Heart left ventricle (tissue), 16 donors: ENCODE measurements at places on chromosomes 3 and 15. TPM values are rescaled to one million over a fixed set of nuclear protein-coding genes. Genes with fewer than 3 reads are reported as not detected.
A peak's percentile ranks its signal among the peaks of the same experiment; 100 is the strongest.

- DNase-seq, result no peak
Observed at GRCh38 chr3:17980863-17981262, 238.4 kb upstream of the TBC1D5 start.

DNA sequence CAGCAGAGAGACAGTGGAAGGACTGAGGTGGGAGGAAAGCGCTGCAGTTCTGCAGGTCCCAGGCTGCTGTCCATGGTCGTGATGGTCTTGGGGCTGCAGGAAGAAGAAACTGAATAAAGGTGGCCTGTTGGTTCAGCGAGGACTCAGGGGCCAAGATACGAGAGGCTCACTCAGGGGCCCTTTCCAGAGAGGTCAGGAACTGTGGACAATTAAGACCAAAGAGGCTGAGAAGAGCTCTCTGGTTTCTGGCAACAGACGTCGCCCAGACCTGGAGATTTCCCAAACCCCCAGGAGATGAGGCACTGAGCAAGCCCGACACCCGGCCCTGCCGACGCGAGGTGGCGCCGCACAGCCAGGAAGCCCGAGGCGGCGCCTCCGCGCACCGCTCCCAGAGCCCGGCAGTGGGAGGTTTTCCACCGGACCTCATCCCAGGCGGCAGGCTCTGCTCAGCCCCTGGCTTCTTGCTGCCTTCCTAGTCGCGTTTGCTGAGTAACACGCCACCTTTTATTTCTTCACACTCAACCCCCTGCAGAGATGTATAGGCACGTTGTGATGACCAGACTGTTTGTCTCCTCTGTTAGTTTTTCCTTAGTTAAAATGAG lies 56.4 kb upstream of the ARRDC4 start:
- DNase-seq, result peak; percentile 60

DNA sequence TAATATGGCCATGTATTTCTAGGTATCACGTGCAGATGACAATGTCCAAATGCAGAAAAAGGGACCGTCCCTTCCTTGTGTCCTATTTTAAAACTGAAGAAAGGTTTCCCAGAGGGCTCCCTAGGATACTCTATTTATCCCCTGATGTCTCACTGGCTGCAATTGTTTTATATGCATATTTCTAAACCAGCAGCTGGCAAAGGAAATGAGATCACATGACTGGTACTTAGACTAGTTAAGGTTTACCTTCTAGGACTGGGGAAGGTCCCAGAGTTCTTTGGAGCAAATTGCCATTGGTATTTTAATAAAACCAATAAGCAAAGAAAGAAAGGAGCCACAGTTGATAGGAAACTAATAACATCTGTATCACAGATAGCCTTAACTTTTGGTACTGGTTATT lies 29.5 kb downstream of the GTF2E1 start:
- no peak for DNase-seq

DNA sequence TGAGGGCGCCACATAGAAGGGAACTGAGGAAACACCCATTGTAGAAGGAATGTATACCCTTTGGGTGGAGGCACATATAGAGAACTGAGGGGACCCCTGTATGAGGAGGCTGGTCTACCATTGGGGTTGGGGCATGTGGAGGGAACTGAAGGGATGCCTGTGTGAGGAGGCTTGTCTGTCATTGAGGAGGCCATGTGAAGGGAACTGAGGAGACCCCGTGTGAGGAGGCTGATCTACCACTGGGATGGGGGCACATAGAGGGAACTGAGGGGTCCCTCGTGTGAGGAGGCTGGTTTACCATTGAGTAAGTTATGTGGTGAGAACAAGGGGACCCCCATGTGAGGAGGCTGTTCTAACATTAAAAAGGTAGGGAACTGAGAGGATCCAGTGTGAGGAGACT lies 156.1 kb downstream of the FBLN2 start:
- no peak for DNase-seq

DNA sequence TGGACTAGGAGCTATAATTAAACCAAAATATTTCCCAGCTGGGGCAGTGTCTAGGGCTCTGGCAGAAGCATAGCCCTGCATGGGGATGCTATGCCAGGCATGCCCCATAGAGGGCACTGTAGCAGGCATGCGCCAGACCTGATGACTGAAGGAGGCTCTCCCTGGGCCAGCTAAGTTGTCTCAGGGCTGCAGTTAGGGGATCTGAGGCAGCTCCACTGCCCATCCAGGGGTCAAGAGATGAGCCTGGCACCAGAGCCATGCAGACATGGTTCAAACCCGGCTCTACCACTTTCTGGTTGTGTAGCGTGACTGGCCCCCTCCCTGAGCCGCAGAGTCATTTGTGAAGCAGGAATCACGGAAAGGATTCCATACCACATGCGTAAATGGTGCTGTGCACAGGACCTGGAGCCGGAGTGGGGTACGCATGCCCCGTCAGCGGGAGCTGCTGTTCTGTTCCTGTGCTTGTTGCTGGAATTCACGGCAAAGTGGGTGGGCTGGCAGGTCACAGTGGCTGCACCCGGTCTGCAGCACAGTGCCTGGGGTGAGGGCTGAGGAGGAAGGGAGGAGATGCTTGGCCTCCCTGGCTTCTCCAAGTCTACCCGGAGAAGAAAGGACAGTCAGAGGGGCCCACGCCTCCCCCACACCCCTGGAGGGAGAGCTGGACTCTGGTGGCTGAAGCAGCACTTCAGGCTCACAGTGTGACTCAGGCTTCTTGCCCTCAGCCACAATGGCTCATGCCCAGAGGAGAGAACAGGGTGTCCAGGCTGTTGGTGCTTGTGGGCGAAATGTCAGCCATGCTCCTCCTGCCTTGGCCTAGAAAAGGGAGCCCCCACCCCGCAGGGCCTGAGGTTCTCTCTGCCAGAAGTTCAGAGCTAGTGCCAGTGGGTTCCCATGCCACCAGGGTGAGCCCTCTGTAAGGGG lies 43.1 kb downstream of the DNASE1L3 start:
- DNase-seq, result peak; percentile 78

GRCh38 chr15:76163457-76164295 lies 103.9 kb downstream of the TMEM266 start:
- peak; percentile 52 for DNase-seq

DNA sequence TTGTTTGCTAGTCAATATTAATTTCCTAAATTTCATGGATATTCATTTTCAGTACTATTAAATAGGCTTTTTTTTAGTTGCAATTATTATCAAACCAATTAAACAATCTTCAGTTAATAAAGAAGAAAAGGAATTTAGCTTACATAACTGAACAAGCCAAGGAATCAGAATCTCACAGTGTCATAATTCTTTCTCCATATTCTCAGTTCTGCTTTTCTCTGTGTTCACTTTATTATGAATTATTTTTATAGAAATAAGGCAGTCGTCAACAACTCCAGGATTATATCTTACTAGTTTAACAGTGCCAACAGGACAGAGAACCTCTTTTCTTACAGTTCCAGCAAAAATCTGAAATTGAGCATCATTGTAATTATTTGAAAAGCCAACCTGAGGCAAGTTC lies 221.7 kb downstream of the CGGBP1 start:
- no peak for DNase-seq

- no peak for DNase-seq
Observed at GRCh38 chr15:100710222-100710621, 107.8 kb downstream of the ASB7 start.

The SCAMP5 gene
- total RNA-seq, result 3.4 TPM

The KCNH8 gene
- not detected for total RNA-seq

- DNase-seq, result no peak
Observed at GRCh38 chr3:44099566-44100297, 142.0 kb upstream of the TOPAZ1 start.

The RETNLB gene
- total RNA-seq, result not detected

The TMIE gene
- not detected for total RNA-seq

The ZNF710 gene
- total RNA-seq, result 8.6 TPM

The IL17RC gene
- total RNA-seq, result 30.9 TPM

DNA sequence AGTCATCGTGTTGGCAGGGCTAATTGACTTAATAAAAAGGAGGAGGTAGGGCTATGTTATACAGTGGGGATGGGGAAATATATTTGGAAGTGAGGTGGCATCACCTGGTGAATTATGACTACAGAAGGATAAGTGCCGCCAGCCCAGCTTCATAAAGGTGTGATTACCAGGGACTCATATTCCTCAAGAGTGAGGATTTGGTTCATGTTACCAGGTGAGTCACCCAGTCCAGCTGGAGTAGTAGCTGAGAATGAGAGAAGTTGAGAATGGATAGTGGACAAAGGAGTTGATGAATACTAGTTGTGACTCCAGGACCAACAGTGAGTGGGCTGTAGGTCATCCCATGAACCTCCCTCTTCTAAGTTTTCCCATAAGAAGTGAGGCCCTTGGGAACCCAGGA lies 143.0 kb upstream of the GALNT15 start:
- no peak for DNase-seq

GRCh38 chr3:37713818-37714204 lies 147.9 kb upstream of the CTDSPL start:
- DNase-seq, result no peak

DNA sequence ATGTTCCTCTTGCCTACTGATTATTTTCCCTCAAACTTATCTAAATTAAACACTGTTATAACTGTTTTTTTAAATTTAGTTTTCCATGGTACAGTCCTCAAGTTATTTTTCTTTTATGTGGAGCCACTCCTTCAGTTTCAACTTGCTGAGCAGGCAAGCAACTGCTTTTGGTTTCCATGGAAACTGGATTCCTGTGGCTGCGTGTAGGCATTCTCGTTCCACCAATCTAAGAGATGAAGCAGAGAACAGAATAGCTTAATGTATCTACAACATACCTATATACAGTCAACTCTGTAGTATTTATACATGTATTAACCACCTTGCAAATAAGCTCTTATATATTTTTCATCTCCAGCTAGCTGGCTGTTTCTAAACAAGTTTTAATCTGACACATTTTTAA lies 25.8 kb upstream of the ANXA2 start:
- no peak for DNase-seq

The HIGD2B gene
- total RNA-seq, result not detected

GRCh38 chr15:82805994-82806406 lies at the start of gene FSD2:
FSD2 (minus strand) TSS chr15:82806069; CDS start chr15:82787390, 18,679 bp downstream.
- DNase-seq, result no peak

DNA sequence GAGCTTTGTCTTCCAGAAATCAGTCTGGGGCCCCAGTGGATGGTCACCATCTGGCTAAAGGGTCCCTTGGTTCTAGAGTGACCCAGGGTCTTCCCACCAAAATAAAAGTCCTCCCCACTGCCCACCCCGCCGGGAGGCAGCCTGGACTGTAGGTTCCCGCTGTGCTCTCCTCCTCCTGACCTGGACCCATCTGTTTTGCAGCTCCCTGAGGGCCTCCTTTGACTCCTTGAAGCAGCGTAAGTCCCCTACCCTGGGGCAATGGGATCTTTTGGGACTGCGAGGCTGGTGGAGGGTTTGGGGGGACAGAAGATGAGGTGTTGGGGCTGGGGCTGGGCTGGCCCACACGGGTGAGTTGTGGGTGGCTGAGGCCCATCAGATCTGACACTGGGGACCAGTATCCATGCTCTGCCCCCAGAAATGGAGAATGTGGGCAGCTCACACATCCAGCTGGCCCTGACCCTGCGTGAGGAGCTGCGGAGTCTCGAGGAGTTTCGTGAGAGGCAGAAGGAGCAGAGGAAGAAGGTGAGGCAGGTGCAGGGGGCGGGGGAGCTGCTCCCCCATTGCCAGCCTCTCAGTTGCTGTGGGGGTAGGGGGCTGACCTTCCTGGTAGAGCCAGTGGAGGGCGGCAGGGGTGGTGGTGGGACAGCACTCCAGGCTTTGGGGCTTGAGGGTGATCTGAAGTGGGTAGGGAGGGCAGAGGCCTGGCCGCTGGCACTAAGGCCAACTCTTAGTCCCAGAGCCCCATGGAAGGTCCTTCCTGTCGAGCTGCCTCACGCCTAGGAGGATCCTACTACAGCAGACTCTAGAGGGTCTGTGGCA lies 30.4 kb downstream of the PSTPIP1 start:
- DNase-seq, result peak; percentile 14

GRCh38 chr3:129594409-129594808 lies 12.1 kb downstream of the PLXND1 start:
- DNase-seq, result no peak

GRCh38 chr3:122660297-122660974 lies 20.2 kb upstream of the PARP14 start:
- DNase-seq, result no peak

DNA sequence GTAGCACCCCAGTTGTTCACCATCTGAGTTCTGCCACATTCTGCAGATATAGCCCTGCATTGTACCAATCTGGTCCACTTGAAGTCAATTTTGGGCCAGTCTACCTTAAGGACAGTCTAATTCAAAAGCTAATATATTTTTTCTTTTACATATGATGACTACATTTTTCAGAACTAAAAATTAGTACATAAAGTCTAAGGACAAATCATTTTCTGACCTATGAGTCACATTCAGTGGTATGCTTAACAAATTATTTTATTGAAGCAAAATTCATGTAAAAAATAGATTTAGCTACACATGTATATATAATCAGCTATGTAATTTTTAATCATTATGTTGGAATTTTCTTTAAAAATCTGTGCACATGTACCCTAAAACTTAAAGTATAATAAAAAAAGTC lies 52.1 kb upstream of the IL12A start:
- DNase-seq, result no peak

DNA sequence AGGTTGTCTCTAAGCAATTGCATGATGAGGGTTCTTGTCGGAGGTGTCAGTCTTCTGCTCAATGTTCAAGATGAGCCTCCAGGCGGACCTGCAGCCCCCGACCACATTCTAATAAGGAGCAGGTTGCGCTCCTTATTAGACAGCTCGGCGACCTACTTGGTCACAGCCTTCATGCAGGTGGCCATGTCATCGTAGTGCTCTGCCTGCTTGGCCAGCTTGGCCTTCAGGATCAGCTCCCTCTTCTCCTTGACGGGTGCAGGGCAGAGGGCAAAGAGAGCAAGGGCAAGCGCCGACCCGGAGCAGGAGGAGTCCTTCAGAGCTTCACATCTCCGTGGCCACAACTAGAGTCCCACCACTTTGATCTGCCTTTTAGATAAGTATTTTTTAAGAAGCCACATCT lies 113.5 kb downstream of the RASA2 start:
- DNase-seq, result no peak

- DNase-seq, result no peak
Observed at GRCh38 chr15:51625236-51625635, 2.7 kb upstream of the DMXL2 start.

- no peak for DNase-seq
Observed at GRCh38 chr3:120432150-120432860, 18.5 kb downstream of the FSTL1 start.

DNA sequence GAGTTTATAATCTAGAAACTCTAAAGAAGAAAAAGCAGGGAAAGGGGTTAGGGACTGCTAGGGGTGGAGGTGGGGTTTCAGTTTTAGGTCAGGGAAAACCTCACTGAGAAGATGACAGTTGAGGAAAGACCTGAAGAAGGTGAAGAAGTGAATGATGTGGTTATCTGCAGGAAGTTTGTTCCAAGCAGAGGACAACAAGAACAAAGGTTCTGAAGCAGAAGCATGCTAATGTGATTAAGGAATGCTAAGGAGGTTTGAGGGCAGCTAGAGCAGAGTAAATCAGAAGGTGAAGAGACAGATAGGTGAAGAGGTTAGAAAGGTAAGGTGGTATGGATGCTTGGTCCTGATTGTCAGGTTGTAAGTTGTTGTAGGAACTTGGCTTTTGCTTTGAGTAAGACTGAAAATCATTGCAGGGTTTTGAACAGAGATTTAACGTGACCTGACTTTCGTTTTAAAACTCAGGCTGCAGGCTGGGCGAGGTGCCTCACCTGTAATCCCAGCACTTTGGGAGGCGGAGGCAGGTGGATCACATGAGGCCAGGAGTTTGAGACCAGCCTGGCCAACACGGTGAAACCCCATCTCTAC lies 8.6 kb downstream of the OXSR1 start:
- no peak for DNase-seq

GRCh38 chr3:139136469-139137202 lies 91.9 kb upstream of the PRR23C start:
- no peak for DNase-seq

The SLC28A2 gene
- total RNA-seq, result not detected
